ENCODE measurements at places on chromosomes 1 and 21.

GRCh38 chr1:15341228-15341627 is 68.5 kb upstream of the EFHD2 start:
- no peak for DNase-seq

GRCh38 chr1:36367066-36367465 is 18.7 kb downstream of the STK40 start:
- DNase-seq = no peak

- no peak for DNase-seq
Measured at GRCh38 chr21:25507522-25507921, 99.8 kb downstream of the MRPL39 start.

DNA sequence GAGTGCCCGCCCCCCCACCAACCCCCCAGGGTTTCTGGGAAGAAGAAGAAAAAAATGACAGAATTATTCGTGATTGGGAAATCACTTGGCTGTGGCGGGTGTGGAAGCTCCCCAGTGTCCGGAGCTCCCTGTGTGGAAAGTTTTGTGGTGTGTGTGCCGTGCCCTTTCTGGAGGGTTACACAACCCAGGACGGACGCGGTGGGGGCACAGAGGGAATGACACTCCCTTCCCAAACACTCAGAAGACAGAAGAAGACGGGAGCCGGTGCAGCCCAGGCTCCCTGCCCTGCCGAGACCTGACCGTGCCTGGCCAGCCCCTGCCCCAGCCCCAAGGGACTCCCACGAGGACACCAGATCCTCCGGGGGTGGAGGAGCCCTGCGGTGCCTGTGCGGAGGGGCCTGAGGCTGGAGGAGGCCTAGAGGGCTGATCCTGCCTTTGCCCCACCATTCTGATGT is 33.0 kb upstream of the ADARB1 start:
- no peak for DNase-seq

DNA sequence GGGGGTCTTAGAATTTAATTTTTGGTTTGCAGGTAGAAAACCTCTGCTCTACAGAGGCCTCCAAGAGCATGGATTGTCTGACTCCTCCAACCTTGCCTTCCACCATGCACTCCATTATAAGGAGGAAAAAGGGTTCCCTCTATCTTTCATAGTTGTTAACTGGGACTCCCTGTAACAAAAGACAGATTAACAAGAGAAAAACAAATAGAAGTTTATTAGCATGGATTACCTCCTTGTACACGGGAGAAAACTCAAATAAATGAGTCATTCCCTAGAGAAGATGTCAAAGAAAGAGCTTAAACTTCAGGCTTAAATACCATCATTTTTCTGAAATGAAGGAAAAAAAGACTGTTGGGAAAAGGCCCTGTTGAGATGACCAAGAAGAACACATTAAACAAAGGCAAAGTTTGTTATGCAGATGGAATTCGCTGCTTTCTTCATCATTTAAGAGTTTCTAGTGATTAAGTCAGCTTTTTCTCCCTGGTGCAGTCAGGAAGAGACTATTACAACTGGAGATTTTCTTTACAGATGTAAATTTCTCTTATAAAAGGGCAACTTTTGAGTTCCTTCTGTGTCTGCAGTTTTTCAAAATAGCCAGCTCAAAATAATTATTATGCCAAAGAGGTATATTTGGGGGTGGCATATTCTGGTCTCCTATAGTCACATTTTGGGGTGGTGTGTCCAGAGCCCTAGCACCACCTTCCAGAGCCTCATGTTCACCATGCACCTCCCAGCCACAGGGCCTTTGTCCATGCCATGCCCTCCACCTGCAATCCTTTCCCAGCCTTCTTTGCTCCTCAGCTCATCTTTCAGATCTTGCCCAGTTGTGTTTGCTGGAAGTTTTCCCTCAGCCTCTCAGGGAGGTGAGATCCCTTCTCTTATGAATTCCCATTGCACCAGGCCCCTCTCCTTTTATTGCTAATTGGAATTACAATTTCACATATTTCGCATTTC is 63.1 kb upstream of the KLHDC7A start:
- no peak for DNase-seq

All from GM19239 (cell line).